ENCODE measurements at places on chromosomes 4 and X.

GRCh38 chrX:97230948-97231347 lies 347.2 kb downstream of the RPA4 start:
- DNase-seq, result no peak

GRCh38 chr4:184267673-184268583 lies 50.3 kb upstream of the ENPP6 start:
- peak; percentile 6 for DNase-seq

DNA sequence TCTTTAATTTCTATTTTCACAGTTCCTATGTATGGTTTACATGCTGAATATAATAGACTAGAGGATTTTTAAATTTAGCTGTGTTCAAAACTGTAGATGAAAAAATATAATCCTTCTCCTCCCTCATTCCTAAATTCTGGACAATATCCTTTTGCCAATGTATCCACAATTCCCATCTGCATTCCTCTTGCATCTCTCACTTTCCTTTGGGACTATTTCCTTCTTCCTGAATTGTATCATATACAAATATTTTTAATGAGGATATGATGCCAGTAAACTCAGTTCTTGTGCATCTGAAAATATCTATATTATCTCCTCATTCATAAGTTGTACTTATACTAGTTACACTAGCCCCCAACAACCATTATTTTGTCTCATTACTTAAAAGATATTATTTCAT lies 46.7 kb downstream of the DDX60L start:
- no peak for DNase-seq

DNA sequence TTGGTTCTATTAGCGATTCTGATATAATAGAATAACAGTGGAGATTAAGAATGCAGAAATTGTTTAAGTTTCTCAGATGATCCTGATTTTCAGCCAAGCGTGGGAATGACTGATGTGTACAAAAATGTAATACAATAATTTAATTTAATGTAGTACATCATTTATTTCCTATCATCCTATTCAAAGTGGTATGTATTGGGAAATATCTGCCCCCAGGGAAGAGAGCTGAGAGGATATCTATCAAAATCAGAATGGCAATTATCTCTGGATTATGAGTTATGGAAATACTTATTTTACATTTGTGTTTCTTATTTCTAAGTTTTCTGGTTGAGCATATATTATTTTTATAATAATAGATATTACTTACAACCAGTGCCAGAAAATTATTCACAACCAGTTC lies 3.9 kb downstream of the FABP2 start:
- no peak for DNase-seq

GRCh38 chrX:109077788-109078187 lies 341.4 kb upstream of the IRS4 start:
- no peak for DNase-seq

GRCh38 chr4:127997534-127998388 lies 32.6 kb downstream of the ABHD18 start:
- DNase-seq, result no peak

DNA sequence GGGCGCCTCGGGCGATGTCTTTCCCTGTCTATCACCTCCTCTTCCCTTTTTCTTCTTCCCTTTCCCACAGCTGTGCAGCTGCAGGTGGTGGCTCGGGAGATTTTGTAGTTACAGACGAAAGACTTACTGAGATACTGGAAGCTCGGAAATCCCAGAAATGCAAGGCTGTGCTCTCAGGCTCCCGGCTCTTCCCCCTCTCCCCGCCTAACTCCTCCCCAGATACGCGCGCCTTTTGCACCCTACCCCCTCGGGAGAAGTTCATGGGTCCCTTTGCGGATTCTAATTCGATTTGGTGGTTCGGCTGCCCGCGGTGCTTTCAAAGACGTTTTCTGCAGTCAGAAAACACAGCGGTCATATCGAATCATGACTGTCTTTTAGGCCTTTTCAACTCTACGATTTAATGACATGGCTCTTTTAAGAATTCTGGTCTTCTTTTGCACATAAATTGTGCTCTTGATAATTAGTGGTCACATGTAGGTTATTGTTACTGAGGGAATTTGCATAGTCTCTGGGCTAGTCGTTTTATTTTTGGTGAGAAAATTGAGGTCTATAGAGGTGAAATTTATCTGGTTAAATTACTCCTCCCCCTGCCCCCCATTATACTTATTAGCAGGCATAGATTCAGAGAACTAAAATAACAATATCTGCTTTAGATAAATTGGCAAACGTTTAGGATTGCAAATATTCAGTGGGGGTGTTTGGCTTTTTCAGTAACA lies 1.6 kb downstream of the SEPTIN11 start:
- DNase-seq, result no peak

DNA sequence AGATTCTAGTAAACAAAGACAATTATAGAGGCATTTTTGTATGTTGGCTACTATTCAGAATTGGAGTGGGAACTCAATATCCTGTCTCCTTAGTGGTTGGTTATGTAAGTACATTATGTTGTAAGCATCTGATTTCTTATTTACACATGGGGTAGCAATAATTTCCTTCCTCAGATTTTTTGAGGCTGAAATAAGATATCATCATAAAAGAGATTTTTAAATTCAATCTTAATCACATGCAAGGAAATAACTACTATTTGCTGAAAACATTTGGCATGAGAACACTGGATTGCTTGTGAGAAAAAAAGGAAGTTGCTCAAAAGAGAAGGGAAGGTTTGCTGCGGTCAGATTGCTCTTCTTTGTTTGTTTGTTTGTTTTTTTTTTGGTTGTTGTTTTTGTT lies 437.7 kb upstream of the HS3ST1 start:
- DNase-seq, result no peak

- DNase-seq, result no peak
Observed at GRCh38 chr4:164772076-164772475, 18.1 kb downstream of the SMIM31 start.

DNA sequence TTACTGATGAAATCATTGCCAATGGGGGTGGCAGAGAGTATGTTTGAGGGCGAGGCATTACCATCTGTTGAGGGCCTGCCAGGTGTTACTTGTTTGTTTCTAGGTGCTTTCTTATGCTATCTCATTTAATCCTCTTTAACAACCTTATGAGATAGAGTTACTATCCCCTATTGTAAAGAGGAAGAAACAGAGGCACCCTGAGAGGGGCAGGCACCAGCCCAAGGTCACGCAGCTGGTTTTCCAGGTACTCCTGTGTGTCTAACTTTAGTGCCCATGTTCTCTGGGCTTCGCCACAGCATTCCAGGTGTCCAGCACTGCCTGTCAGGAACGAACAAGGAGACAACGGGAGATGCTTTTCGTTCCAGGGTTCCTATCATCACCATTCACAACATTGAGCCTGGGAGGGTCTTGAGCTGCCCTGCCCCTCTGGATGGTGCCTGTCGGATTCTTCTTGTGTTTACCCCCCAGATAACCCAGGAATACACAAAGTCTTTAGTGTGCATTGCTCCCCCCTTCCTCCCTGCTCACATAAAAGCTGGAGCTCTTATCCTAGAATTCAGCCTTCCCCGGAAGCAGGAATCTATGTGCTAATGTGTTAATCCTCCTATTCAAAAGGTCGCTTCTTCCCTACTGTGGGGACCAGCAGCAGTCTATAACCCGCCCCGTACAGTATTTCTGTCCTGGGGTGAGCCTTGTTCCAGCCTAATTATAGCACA lies 24.9 kb upstream of the GPC4 start:
- DNase-seq, result no peak

DNA sequence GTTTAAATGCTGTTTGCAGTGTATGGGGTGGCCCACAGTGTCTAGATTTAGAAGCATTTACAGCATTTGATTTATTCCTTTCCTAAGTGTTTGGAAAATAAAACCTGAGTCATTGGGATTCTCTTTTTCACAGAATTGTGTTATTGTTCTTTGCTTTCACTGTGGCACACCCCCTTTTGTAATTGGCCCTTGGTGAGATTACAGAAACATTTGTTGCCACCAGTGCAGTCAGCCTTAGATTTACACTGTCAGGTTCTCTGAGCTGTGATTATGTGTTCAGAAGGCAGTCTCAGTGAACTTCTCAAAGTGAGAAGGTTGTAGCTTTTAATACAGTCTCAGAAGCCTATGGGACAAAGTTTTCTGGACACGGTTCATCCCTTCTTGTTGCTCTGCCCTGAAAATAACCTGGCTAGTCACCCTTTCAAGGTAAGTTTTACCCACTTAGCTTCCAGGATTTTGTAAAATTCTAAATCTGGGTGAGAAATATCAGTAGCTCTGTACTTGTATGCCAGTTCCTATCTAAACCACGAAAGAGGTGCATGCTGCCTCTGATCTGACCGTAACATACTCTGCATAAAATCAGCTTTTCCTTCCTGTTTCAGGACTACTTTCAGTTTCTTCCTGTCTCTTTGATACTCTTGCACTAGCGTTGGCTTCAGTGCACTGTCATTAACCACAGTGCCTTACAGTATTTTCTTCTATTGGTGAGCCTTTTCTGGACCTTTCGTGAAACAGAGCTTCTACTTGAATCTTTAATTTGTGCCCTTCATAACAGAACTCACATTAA lies 12.6 kb downstream of the RUFY3 start:
- no peak for DNase-seq

DNA sequence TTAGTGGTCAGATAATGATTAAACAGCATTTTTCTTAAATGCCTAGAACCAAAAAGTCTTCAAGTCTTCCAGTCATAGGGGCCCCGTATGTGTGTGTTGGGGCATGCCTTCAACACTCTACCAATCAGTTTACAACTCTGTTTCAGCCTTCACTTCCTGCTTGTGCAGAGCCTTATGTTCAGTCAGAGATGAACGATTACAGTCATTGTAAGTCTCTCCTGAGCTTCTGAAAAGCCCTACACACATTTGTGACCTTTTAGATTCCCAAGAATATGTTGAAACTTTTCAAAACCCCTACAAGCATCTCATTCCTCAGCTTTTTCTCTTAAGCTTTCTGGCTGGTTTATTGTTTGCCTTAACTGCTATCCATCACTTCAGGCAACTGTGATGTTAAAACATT lies 591.2 kb downstream of the ZNF674 start:
- DNase-seq, result no peak

- no peak for DNase-seq
Observed at GRCh38 chrX:44291468-44292092, 51.9 kb downstream of the EFHC2 start.

DNA sequence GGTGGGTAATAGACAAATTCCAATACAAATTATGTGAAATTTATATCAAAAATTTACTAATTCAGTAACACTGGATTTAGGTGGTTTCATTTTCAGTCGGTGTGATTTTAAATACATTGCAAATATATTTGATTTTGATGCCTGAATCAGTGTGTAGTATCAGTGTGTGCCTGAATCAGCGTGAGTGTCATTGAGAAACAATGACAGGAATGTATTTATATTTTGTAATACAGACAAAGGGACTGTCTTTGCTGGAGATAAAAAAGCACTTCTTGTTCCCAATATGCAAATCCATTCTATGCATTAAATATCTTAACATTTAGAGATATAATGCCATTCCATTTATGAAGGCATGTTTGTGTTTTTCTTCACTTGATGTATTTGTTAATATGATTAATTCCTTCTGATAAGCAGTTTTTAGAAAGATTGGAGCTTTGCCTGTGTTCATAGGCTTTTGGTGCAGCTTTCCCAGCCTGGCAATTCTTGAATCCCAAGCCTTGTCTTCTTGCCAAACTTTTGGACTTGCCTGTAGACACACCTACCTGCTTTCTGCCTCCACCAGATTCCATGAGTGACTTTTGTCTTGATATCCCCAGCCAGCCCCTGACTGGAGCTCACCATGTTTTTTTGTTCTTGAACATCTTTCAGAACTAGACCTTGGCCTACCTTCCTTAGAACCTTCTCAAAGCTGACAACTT lies 243.8 kb downstream of the ADGRL3 start:
- no peak for DNase-seq

- no peak for DNase-seq
Observed at GRCh38 chr4:176320976-176321361, 1.2 kb downstream of the SPCS3 start.

DNA sequence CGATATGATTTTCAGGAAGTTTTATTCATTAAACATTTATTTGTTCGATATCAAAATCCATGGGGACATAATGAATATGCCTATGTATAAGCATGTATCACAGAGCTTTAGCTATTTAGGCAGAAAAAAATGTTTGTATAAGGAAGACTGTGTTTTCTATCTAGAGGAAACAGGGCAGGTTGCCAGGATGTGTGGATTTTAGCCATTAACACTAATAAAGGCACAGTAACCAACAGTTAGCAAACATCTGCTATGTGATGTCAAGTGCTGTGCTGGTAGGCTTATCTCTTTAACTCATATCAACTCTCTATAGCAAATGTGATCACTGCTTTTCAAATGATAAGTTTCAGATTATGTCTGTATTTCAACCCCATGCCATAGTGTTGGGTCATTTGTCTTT lies 708.9 kb upstream of the HS3ST1 start:
- DNase-seq, result no peak

GRCh38 chr4:140326395-140326993 lies 47.0 kb upstream of the SCOC start:
- DNase-seq, result peak; percentile 33

GRCh38 chrX:39845233-39845632 lies 252.5 kb downstream of the BCOR start:
- no peak for DNase-seq

GRCh38 chrX:25144043-25144940 lies 128.5 kb upstream of the ARX start:
- peak; percentile 26 for DNase-seq

- no peak for DNase-seq
Observed at GRCh38 chr4:172654457-172654856, 514.2 kb upstream of the GALNT7 start.

- no peak for DNase-seq
Observed at GRCh38 chr4:59535541-59535940, 1664.6 kb upstream of the ADGRL3 start.

DNA sequence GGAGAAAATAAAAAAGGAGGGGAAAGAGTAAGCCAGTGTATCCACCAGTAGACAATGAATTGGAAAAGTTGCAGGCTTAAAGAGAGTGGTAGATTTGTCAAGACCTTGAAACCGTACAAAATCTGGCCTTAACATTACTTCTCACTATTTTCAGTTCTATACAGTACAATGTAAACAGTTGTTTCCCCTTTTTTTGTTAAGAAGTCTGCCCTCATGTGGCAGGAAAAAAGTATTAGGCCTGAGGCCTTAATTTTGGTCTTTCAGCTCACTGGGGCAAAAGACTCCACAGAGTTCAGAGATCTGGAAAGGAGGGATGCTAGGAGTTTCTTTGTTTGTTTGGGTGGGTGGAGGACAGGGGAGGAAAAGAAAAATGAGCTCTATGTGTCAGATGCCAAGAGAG lies 92.8 kb upstream of the CCDC160 start:
- peak; percentile 1 for DNase-seq

Measured in HCT116 (cell line).